Spinal cord (tissue), 10 donors: ENCODE measurements at places on chromosomes 2 and 18. TPM values are rescaled to one million over a fixed set of nuclear protein-coding genes. Genes with fewer than 3 reads are reported as not detected.
A peak's percentile ranks its signal among the peaks of the same experiment; 100 is the strongest.

- H3K27me3 ChIP-seq, result no peaks in the 10 kb centered on the region
- no peak overlapping the region for H3K4me3 ChIP-seq
- DNase-seq, result no peak
These were observed 32.9 kb upstream of the ITPRID2 start for GRCh38 chr2:181858600-181858999.

DNA sequence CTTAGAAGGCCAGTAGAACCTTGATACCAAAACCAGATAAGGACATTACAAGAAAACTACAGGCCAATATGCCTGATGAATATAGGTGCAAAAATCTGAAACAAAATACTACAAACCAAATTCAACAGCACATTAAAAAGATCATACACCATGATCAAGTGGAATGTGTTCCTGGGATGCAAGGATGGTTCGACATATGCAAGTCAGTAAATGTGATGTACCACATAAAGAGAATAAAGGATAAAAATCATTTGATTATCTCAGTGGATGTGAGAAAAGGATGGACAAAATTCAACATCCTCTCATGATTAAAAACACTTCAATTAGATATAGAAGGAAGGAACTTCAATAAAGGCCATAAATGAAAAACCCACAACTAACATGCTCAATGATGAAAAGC lies 129.6 kb downstream of the RTN4 start:
- no peaks in the 10 kb centered on the region for H3K4me1 ChIP-seq
- no peak for DNase-seq
- no peak overlapping the region for H3K4me3 ChIP-seq
- no peaks in the 10 kb centered on the region for H3K27me3 ChIP-seq
- H3K36me3 ChIP-seq, result no peaks in the 10 kb centered on the region

GRCh38 chr2:180609626-180610340 lies 370.6 kb upstream of the UBE2E3 start:
- H3K27ac ChIP-seq, result no peak overlapping the region
- no peak overlapping the region for H3K4me3 ChIP-seq

DNA sequence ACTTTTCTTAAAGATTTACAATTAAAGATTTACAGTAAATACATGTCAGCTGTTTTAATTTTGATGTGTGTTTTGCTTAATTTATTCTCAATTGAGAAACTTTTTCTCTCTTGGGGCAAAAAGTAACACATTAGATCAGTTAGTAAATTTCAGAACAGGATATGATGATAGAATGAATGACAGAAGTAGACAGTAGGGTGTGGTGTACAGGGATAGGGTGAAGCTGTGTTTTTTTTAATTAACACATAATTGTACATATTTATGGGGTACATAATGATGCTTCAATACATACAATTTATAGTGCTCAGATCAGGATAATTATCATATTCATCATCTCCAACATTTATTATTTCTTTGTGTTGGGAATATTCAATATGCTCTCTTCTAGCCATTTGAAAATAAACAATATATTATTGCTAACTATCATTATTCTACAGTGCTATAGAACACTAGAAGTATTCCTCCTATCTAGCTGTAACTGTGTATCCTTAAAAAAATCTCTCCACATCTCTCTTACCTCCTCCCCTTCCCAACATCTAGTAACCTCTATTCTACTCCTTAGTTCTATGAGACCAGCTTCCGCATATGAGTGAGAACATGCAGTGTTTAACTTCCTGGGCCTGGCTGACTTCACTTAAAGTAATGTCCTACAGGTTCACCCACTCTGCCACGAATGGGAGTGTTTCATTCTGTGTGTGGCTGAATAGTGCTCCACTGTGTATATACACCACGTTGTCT lies 175.2 kb downstream of the SNTG2 start:
- H3K4me1 ChIP-seq, result no peaks in the 10 kb centered on the region
- no peaks in the 10 kb centered on the region for H3K27me3 ChIP-seq
- DNase-seq, result no peak
- H3K27ac ChIP-seq, result no peak overlapping the region
- H3K4me3 ChIP-seq, result no peak overlapping the region
- H3K36me3 ChIP-seq, result no peaks in the 10 kb centered on the region

DNA sequence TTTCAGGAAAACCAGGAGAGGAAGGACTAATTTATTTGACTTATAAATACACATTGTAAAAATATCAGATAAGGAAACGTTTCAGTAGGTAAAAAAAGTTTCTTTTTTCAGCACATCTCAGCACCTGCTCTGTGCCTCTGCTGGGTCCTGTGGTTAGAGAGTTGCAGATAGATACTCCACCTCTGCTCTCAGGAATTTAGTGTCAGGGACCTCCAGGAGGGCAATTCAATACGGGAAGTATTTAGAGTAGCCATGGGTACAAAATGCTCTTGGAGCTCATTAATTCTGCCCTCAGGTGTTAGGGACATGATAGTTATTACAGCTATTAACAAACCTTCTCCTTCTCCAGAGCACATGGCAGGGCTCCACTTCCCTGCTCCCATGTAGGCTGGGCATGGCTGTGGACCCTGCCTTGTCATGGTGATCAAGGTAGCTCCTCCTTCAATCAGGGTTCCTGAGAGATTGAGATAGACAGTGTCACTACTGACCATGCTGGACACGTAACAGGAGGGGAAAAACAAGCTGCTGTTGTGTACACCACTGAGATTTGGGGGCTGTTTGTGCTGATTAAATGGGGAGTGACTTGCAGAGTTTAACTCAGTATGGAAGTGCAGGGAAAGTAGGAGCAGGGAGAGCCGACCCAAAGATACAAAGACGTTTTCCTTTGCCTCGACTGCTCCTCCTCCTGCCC lies 185.6 kb upstream of the COPS8 start:
- peaks cover 22% of the 10 kb centered on the region for H3K4me1 ChIP-seq
- no peak overlapping the region for H3K27ac ChIP-seq
- H3K4me3 ChIP-seq, result no peak overlapping the region

DNA sequence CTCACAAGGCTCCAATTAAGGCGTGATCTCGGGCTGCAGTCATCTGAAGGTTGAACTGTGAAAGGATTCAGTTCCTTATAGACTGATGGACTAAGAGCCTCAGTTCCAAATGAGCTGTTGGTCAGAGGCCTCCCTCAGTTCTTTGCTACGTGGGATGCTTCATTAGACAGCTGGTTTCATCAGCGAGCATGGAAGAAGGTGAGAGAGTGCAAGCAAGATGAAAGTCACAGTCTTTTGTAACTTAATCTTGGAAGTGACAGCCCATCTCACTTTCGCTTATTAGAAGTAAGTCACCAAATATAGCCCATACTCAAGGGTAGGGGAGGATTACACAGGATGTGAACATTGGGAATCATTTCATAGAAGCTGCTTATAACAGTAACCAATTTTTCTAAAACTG lies 26.8 kb downstream of the PPP1CB start:
- no peak for DNase-seq
- H3K4me1 ChIP-seq, result peaks cover 6% of the 10 kb centered on the region
- peaks cover 12% of the 10 kb centered on the region for H3K36me3 ChIP-seq
- no peak overlapping the region for H3K4me3 ChIP-seq
- no peaks in the 10 kb centered on the region for H3K27me3 ChIP-seq

- H3K36me3 ChIP-seq, result no peaks in the 10 kb centered on the region
- H3K4me1 ChIP-seq, result peaks cover 8% of the 10 kb centered on the region
- H3K4me3 ChIP-seq, result no peak overlapping the region
These were observed 120.1 kb upstream of the TWIST2 start for GRCh38 chr2:238727585-238728329.

- no peak for DNase-seq
- H3K4me3 ChIP-seq, result peak overlapping the region; percentile 58
- H3K36me3 ChIP-seq, result peaks cover 4% of the 10 kb centered on the region
- peak overlapping the region; percentile 65 for H3K27ac ChIP-seq
- peaks cover 17% of the 10 kb centered on the region for H3K4me1 ChIP-seq
These were observed 1.3 kb downstream of the SPIRE1 start for GRCh38 chr18:12656605-12656937.

DNA sequence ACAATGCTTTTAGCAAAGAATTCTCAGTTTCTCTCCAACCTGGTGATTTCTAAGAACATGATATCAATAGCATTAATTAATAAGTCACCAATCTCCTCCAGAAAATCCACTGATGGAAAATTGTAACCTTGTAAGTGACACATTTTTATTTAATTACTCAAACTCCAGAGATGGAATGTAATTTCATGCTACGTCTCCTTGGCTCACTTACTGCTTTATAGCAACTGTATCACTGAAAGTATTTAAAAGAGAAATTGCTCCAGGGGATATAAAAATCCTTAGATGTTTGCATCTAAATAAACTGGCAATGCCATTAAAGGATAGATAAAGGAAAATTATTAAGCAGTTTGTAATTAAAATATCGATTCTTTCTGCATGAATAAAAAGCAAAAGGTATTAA lies 325.4 kb downstream of the TSN start:
- H3K27ac ChIP-seq, result no peak overlapping the region
- no peaks in the 10 kb centered on the region for H3K4me1 ChIP-seq
- no peak for DNase-seq

DNA sequence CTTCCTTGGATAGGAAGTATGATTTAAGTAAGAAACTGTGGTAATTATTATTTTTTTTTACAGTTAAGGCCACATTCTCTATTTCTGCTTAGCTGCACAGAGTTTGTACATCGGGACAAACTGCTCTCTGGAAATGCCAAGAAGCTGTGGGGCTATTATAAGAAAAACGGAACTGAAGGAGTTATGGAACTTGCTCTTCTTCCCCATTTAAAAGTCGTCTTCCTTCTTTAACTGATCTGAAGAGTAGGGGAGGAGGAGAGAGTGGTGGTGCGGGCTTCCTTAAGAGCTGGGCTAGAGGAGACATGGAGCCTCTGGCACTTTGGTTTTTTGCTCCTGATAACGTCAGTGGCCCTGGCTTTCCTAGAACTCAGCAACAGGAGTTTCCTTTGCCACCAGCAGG lies 54.4 kb downstream of the RAB31 start:
- H3K27me3 ChIP-seq, result no peaks in the 10 kb centered on the region
- no peak for DNase-seq
- no peaks in the 10 kb centered on the region for H3K36me3 ChIP-seq
- no peak overlapping the region for H3K4me3 ChIP-seq
- H3K27ac ChIP-seq, result no peak overlapping the region

DNA sequence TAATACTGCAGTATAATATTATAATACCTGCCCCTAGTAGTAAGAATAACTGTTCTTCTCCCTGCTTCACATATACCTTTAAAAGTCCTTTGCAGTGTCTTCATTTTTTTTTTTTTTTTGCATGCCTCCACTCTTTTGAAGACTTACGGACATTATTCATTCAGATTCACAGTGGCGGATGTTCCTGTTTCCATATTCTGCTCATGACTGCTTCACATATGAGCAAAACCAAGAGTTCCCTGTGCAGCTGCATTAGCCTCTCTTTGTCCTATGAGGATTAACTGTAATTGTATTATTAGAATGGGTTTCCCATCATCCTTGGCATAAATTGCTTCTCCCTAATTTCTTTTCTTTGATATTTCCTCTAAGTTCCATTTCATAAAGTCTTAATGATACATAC lies 12.8 kb downstream of the IL18RAP start:
- H3K36me3 ChIP-seq, result no peaks in the 10 kb centered on the region
- H3K27me3 ChIP-seq, result no peaks in the 10 kb centered on the region
- no peaks in the 10 kb centered on the region for H3K4me1 ChIP-seq
- H3K27ac ChIP-seq, result no peak overlapping the region
- no peak for DNase-seq

DNA sequence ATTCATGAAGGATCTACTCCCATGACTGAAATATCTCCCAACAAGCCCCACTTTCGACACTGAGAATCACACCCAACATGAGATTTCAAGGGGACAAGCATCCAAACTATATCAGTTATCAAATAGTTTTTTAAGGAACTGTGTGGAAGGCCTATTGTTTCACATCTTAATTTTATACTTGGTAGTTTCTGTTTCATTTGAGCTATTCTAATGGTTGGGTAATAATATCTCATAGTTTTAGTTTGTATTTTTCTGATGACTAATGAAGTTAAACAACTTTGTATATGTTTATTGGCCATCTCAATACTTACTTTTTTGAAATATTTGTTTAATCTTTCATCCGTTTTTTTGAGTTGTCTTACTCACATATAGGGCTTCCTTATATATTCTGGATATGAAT lies 135.0 kb downstream of the SCG2 start:
- H3K27ac ChIP-seq, result no peak overlapping the region
- no peaks in the 10 kb centered on the region for H3K36me3 ChIP-seq
- H3K4me3 ChIP-seq, result no peak overlapping the region
- H3K4me1 ChIP-seq, result no peaks in the 10 kb centered on the region
- no peaks in the 10 kb centered on the region for H3K27me3 ChIP-seq
- DNase-seq, result no peak

GRCh38 chr18:25187521-25188192 lies 164.3 kb downstream of the ZNF521 start:
- no peak for DNase-seq
- peaks cover 3% of the 10 kb centered on the region for H3K4me1 ChIP-seq
- peak overlapping the region; percentile 53 for H3K27ac ChIP-seq
- H3K4me3 ChIP-seq, result no peak overlapping the region
- H3K36me3 ChIP-seq, result no peaks in the 10 kb centered on the region

GRCh38 chr18:3297025-3297984 lies 35.4 kb downstream of the MYL12B start:
- H3K4me1 ChIP-seq, result peaks cover 10% of the 10 kb centered on the region
- H3K36me3 ChIP-seq, result no peaks in the 10 kb centered on the region

- H3K4me3 ChIP-seq, result no peak overlapping the region
- H3K36me3 ChIP-seq, result no peaks in the 10 kb centered on the region
- no peaks in the 10 kb centered on the region for H3K27me3 ChIP-seq
- no peak for DNase-seq
These were observed 7.4 kb upstream of the ACYP2 start for GRCh38 chr2:54107903-54108615.

DNA sequence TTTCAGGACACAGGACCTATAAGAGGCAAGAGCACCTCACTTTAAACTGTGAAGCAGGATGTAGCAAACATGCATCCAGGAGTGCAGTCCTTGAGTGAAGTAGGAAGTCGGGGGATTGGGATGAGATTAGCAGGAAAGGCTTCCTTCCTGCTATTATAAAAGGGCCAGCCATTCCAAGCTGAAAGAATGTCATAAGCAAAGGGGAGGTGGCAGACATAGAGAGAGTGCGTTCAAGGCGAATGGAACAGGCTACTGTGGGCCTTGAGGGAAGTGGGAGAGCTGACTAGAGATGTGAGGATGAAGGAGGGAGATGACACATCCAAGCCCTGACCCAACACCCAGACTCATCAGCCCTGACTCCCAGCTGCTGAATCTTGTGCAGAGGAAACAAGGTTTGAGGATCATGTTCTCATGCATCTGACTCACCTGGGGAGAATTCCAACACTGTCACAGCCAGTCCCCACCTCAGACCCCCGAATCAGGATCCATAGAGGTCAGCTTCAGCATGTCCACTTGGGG lies 63.9 kb downstream of the GYPC start:
- H3K36me3 ChIP-seq, result no peaks in the 10 kb centered on the region
- no peak overlapping the region for H3K4me3 ChIP-seq
- no peaks in the 10 kb centered on the region for H3K27me3 ChIP-seq

Gene CAB39
- polyA plus RNA-seq, result 71.8 TPM

Gene CEP76
- 11.2 TPM for polyA plus RNA-seq

Gene VWC2L
- polyA plus RNA-seq, result 7.7 TPM

Gene CHRNG
- 0.35 TPM for polyA plus RNA-seq

Gene ARL5A
- 28.6 TPM for polyA plus RNA-seq

Gene RESP18
- 6.6 TPM for polyA plus RNA-seq

Gene MALL
- polyA plus RNA-seq, result 2.7 TPM

Gene CROCC2
- polyA plus RNA-seq, result 3.0 TPM
